ENCODE measurements at places on chromosomes 1 and 21.

GRCh38 chr1:147046189-147046862 lies 108.2 kb downstream of the NBPF12 start:
- no peak for DNase-seq

DNA sequence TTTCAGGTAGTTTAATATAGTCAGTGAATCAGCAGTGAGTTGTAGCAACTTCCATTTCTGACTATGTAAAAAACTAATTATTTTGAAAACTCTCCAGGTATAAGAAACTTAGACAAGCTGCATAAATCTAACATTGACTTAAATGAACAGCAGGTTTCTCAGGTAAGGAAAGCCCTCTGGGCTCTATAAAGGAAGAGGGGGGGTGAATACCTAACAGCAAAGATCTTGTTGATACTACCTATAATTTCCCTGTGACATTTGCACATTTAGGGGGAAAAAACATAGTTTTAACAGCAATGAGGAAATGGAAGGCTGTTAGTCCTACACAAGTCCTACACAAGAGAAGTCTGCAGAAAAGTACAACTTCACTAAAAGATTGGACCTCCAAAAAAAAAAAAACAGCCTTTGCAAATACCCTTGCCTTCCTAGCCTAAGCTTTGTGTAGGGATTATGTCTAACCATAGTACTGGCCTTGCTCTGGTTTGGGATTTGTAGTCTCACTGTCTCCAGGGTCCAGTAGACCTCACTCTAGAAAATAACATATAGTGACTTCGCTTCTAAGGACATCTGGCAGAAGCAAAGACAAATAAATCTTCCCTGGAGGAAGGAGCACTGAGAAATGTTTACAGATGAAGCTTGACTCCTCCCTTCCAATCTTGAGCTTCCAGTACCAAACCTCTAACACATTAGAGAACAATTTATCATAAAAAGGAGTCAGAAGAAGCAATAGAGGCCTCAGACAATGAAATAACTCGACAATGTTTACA lies 459.8 kb downstream of the DSCAM start:
- no peak for DNase-seq

DNA sequence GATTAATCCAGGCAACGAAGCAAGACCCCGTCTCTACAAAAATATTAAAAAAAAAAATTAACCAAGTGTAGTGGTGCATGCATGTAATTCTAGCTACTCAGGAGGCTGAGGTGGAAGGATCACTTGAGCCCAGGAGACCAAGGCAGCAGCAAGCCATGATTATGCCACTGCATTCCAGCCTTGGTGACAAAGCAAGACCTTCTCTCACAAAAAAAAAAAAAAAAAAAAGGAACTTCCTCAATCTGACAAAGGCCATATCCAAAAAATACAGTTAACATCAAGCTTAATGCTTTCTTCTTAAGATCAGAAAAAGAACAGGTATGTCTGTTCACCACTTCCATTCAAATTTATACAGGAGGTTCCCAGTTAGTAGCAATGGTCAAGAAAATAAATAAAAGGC lies 54.4 kb downstream of the EVI5 start:
- no peak for DNase-seq

DNA sequence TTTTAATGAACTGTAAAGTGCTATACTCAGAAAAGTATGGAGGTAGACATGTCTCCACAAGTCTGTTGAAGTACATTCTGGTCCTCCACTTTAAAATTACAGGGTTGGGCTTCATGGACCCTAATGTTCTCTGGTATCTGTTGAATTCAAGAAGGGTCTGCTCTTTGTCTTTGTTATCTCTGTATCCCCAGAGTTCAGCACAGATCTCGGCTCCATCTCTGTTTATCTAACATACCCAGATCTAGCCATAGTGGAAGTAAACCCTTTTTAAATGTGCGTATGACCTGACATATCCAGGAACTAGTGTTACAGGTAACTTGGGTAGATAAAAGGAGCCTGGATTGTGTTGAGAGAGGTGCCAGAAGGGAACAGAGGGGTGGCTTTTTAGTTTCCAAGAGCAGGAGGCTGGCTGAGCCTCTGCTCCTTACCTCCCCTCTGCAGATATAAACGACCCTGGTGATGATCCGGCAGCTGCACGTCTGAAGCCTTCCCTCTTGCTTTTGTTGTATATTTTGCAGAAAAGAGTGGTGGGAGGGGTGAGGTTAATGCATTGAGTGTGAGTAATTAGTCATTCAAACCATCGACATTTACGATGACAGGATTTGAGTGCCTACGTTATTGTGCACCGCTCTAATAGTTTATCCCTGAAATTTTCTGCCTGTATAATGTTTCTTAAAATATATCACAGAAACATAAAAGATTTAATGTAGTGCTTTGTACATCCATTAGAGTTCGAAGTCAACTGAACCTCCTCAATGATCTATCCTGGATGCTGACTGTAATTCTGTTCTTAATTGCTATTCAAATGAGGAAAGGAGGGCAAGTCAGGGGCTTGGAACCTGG lies 30.8 kb downstream of the ELAVL4 start:
- DNase-seq, result no peak

DNA sequence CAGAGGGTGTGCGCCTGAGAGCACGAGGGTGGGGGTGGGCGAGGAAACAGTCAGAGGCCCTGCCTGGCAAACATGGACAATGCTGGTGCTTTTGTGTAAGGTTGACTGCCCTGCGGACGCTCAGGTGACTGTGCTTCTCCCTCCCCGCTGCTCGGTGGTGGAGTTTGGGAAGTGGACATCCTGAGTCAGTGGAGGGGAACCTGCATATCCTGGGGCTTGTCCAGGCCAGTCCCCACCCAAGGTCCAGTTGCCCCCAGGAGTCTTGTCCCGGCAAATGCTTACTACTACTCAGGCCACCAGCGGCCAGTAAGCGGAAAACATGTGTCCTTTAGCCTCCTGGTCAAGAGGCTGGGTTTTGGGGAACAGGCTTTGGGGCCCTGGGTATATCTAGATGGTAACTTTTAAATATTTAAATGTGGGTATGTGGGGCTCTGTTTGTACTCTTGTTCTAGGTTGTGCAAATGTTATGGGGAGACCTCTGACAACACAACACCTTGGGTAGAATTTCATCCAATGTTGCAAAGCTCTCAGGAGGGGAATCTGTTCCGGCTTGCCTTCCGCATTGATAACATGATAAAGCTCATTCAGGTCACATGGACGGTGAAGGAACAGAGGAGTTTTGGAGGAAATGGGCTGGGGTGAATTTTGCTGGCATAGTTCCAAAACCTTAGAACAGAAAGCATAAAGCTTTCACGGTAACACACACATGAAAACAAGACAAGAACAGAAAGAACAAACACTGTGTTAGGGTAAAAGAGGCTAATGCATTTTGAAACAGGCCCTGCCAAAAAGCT lies 364.9 kb downstream of the PRDM2 start:
- no peak for DNase-seq

DNA sequence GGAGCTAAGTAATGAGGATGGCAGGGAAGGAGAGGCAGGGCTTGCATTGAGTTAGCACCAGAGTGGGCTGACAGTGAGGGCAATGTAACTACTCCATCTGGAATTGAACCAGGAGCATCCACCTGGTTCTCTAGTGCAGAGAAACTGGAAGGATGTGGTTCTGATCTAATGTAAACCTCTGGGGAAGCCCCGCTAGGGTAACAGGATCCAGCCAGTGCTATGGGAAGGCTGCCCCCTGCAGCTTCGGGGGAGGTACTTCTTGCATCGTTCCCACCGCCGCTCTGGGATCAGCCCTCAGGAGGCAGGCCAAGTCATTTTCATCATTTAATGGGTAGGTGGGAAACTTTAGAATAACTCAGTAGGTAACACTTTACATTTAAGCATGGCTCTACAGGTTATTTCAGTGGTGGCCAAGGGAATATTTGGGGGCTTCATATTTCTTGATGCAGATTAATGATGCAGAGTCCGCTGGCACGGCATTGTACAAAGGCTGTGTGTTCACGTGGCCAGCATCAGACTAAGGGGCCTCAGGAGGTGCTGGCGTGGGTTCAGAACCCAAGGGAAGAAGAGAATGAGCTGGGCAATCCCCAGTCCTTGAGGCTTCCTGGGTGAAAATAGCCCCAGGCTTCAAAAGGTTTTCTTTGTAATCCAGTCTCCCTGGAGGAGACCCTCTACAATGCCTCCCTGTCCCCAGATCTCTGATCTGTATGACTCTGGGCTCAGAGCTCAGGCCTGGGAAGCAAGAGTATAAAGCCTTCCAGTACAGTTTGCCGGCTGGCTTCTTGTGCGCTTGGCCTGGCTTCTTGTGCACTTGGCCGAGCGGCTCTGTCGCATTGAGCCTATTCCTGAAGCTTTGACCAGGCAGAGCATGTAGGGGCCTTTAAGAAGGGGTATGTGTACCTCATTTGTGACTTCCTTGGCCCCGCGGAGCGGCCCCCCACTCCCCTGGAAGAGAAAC lies 26.4 kb upstream of the KAZN start:
- no peak for DNase-seq

GRCh38 chr1:67485046-67485811 lies 55.0 kb upstream of the SERBP1 start:
- DNase-seq, result no peak

DNA sequence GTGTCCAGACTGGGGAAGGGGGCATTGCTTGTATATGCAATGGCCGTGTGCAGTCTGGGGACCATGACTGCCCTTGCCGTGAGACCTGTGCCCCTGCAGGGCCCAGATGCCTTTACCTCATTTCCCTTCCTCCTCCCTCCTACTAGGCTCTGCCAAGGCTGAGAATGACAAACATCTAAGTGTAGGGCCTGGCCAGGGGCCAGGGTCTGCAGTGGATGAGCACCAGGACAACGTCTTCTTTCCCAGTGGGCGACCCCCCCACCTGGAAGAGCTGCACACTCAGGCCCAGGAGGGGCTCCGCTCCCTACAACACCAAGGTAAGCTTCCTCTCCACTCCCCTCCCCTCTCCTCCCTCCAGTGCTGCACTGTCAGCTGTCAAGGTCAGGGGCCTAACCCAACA lies 49.5 kb downstream of the YARS1 start:
- DNase-seq, result no peak

- DNase-seq, result no peak
Observed at GRCh38 chr1:153921803-153922075, 1.0 kb downstream of the GATAD2B start.

- no peak for DNase-seq
Observed at GRCh38 chr1:66523562-66523961, 10.4 kb upstream of the SGIP1 start.

- no peak for DNase-seq
Observed at GRCh38 chr1:65177457-65177856, 29.5 kb downstream of the AK4 start.

GRCh38 chr1:169103002-169103401 lies 3.5 kb upstream of the ATP1B1 start:
- no peak for DNase-seq

DNA sequence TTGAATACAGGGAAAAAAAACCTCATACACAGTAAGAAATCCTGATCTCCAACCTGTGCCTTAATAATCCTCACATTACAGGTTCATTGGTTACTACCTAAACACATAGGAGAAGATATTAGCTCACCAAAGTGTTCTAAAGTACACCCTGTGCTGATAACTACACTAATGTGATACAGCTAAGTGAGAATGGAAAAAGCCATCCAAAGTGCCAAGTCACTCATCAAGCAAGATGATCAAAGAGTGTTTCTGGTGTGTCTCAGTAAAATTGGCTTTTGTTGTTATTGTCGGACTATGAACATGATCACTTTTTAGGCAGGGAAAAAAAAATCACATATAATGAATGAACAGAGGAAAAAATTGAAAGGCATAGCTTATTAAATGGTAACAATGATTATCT lies 31.4 kb downstream of the EPS15 start:
- DNase-seq, result no peak

DNA sequence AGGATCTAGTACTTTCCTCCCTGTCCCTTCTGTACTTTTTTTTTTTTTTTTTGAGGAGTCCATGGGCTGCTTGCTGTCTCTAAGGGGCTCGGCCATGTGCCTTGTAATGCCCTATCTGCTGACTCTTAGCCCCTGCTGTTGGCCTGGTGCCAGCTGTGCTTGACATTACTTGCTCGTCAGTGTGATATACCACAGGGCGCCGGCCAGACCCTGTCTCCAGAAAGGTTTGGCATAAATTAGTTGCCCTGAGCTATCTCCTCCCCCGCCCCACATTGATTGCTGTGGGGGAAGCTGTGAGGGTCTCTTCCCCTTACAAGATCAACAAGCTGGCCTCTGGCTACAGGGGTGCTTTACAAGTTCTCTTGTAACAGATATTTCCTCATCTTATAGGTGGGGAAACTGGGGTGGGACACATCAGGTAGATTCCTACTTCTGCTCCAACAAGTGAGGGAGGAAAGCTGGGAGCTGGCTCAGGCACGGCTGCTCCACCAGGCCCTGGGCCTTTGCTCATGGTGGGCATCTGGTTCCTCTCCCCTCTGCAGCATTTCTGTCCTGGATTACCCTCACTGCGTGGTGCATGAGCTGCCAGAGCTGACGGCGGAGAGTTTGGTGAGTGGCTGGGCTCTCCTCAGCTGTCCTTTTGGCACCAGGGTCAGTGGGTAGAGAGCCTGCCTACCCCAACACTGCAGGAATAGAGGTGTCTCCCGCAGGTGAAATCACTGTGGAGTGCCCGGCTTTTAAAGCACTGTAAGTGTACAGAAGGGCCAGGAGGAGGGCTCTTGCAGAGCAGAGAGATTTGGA lies 15.6 kb downstream of the STRIP1 start:
- no peak for DNase-seq
